ENCODE measurements at places on chromosomes 1 and 21.

GRCh38 chr1:1433804-1434130 lies 1.7 kb upstream of the VWA1 start:
- no peak for DNase-seq

DNA sequence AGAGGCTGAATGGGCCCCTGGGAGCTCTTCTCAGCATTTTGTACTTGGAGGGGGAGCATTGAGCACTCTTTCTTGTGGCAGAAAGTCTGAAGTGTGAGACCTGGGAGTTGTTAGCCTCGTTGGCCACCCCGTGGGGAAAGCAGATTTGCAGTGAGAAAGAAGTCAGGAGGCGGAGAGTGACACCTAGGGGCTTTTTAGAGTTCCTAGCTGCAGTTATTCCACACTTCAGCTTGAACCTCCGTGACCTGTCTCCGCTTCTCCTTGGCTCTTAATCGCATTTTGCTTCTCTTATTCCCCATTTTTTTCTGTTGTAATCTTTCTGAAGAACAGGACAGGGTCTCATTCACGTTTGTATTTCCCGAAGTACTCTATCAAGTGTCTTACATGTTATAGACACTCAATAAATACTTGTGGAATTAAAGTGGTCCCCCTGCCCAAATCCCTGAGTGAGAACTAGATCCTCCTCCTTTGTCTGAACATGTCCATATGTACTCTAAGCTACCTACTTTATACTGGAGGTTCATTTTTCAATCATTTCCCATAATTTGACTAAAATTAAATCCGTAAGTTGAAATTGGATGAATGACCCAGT lies 14.5 kb upstream of the C1orf141 start:
- DNase-seq = no peak

DNA sequence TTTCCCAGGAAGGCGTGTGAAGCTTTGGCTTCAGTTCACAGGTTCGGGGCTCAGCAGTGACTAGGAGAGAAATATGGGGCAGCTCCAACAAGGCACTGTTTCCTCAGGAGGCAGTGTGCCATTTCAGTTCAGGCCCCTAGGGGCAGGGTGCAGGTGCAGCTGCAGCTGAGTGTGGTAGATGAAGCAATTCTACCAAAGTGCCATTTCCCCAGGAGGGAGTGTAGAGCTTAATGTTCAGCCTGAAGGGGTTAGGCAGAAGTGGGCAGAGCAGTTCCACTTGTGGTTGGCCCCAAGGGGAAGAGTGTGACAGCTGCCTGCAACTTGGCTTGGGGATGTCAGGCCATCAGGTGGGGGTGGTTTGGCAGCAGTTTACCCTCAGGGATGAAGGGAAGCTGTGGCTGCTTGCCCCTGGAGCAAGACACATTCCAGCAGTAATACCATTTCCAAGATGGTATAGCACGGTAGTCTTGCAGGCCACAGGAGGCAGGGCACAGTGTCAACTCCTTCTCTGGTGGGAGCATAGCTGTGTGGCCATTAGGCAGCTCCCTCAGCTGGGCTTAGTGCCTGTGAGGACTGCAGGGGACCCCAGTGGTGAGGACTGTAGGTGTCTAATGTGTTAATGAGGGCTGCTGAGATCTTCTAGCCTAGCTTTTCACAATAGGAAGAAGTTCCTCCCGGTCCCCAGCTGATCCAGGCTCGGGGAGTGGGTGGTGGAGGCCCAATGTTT lies 34.7 kb downstream of the RGSL1 start:
- DNase-seq = no peak

DNA sequence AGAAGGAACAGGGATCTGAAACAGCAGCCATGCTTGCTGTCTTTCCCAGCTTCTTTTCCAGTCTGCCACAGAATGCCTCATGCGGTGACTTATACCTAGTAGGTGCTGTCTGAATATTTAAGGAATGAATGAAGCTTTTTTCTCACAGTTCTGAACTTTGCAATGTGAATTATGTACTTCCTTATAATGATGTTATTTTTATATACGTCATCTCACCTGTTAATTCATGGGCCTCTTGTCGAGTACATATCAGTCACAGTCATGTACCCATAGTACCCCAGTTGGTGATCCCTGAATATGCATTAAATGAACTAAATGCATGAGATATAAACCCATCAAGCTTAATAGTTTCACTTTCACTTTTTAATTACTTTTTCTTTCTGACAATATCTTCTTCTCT lies 132.7 kb downstream of the NTNG1 start:
- DNase-seq = no peak

DNA sequence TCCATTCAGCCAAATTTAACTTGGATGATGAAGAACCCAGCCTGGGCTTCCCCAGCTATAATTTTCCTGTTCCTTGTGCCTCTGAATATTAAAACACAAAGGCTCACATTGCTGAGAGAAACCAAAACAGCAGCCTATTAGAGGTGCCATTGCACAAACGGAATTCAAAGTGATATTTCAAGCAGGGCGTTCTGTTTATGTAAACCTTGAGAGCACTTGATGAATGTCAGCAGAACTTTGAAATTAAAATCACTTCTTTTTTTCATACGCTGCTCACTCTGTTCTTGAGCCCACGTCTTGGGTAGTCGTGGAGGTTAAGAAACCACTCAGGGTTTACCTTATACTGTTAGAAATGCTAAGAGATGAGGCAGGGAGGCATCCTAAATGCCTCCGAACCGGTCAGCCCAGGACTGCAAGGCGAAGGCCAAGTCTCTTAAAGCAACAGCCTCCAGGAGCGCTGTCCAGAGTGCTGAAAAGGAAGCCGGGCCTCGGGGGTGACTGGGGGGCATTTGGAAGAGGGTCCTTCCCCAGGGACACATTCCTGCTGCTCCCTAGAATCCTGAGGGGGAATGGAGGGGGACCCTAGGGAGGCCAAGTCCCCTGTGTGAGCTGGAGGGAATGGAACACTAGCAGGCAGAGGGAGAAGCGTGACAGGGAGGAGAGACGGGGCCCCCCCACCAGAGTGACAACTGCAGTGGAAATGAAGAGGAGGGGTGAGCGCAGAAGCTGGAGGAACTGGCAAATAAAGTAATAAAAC lies 154.8 kb upstream of the VAMP3 start:
- DNase-seq = no peak

DNA sequence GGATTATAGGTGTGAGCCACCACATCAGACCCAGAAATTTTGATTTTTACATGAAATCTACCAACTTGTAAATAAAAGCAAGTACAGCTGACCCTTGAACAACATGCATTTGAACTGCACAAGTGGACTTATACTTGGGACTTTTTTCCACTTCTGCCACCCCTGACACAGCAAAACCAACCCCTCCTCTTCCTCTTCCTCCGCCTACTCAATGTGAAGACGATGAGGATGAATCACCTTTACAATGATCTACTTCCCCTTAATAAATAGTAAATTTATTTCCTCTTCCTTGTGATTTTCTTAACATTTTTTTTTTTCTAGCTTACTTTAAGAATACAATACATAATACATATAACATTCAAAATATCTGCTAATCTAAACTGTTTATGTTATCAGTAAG lies 17.5 kb upstream of the YRDC start:
- DNase-seq = no peak

- no peak for DNase-seq
Measured at GRCh38 chr1:44681905-44682882, 7.7 kb downstream of the ARMH1 start.

DNA sequence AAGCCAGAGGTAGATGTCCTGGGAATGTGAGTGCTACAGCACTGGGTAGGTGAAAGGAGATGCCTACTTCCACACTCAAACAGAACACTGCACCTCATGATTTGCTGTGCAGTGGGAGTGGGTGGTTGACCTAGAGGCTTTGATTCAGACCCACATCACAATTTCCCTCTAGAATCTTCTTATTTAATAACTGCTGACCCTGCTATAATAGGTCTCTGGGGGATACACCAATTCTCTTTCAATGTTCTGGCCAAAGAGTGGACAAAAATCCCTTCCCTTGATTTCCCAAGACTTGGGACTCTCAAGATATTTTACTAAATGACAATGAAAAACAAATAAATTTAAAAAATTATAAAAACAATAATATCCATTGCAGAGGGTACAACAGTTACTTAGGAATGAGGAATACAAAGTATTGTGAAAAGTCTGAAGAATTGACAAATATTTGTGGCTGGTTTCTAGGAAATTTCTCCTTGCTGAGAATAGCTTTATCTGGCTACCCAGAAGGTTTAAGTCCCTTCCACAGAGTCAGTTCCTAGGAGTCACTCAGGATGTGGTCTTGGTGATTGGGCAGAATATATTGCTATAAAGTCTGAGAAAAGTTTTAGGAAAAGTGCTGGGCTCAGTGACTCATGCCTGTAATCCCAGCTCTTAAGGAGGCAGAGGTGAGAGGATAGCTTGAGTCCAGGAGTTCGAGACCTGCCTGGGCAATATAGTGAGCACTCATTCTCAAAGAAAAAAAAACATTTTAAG lies 2.4 kb upstream of the FCGR2A start:
- DNase-seq = no peak

DNA sequence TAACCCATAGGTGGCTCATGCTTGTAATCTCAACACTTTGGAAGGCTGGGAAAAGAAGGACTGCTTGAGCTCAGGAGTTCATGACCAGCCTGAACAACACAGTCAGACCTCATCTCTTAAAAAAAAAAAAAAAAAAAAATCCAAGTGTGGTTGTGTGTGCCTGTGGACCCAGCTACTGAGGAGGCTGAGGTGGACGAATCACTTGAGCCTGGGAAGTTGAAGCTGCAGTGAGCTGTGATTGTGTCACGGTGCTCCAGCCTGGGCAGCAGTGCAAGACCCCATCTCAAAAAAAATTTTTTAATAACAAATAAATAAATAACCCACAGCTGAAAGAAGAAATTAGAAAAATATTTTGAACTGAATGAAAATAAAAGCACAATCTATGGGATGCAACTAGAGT lies 13.8 kb downstream of the INTS7 start:
- no peak for DNase-seq

DNA sequence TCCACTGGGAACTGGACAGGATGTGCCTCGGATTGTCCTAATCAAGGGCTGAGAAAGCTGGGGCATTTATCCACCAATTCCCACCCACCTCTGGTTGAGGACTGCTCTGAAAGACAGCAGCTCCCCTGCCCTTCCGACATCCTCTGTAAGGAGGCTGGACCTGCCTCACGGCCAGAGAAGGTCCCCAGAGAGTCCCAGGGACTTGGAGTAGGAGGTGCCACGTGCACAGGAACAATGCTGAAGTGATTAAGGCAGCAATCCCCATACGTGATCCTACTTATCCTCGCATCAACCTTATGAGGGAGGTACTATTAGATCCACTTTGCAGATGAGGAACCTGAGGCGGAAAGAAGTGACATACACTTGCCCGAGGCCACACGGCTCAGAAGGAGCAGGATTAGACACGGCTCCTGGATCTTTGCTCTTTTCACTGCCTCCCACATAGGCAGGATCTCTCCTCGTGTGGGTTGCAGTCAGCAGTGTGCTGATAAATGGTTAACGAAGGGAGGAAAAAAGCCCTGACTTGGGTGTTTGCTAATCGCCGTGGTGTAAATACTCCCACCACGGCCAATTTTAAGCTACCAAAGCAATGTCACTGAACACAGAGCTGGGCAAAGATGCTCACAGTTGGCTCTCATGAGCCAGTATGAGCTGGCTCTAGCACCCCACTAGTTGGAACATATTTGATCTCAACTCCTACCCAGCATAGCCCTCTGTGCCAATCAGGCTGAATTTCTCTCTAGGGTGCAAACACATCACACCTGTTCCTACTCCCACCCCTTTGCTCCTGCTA lies 18.6 kb upstream of the LDLRAP1 start:
- no peak for DNase-seq

DNA sequence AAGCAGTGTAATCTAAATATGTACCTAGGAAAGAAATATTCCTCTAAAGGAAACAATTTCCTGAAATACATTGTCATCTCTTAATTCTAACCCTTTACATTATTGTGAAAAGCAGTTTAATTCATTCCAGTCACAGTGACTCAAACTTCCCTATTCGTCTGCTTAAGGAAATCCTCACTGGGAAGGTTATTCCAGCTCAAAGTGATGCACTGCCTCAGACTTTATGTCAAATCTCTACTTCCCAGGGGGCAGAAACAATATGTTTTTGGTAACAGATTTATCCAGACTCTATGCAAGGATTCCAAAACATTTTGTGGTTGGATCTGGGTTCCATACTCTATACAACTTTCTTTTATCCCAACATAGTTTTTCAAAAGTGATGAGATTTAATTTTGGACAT lies 145.2 kb downstream of the NTMT2 start:
- no peak for DNase-seq

DNA sequence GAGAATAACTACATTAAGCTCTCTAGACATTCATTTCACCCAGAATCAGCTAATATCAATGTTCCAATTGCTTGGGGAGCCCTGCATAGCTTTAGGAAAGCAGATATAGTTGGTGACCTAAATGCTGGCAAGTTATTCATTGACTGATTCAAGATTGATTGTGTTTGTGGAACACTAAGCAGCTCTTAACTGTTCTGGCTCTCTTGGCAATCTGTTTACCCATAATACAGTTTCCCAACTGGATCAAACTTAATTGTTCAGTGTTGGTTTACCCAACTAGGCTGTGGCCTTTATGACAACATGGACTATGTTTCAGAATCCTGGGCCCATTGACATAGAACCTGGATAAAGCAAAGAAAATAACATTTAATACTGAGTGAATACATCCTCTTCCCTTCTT lies 83.7 kb downstream of the NRDC start:
- no peak for DNase-seq

DNA sequence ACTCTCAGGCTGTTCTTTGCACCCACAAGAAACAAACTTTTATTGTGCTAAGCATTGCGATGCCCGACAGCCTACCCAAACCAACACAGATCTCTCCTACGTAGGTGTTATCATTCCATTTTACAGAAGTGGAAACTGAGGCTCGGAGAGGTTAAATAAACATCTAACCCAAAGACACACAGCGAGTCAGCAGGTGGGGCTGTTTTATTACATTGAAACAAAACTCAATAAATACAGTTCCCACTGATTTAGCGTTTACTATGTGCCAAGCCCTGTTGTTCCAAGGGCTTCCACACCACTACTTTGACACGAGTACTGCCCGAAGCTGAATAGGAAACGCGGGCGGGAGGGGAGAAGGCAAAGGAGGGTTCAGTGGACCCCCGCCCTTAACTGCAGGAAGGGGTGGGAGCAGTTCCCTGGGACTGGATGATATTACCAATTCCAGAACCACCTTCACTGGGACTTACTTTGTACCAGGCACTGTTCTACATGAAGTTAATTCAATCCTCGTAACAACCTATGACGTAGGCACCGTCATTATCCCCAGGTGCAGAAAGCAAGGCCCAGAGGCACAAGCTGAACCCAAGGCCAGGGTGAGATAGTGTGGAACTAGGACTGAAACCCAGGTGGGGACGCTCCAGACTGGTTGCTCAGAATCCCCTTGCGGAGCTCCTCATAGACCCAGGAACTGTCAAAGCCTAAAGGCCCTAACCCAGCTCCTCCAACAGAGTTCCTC lies 19.3 kb upstream of the ALDH4A1 start:
- no peak for DNase-seq

- no peak for DNase-seq
Measured at GRCh38 chr1:223394242-223394641, 1.0 kb downstream of the CCDC185 start.

DNA sequence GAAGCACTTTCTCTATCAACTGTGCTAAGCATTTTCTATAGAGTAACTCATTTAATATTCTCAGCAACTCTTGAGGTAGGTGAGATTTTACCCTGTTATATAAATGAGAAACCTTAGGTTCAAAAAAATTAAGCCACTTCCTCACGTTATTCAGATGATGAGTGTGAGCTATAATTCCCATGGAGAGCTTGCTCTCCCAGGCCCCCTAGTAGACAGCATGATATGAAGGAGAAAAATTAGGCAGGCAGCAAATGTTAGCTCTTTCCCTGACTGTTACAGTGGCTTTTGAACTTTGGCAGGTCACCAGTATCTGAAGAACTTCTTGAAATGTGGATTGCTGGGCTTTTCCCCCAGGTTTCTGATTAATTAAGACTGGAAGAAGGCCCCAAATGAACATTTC lies 753.1 kb downstream of the NCAM2 start:
- no peak for DNase-seq

- DNase-seq = no peak
Measured at GRCh38 chr1:190679044-190679443, 201.4 kb upstream of the BRINP3 start.
